ENCODE measurements at places on chromosomes 2 and 18. TPM values are rescaled to one million over a fixed set of nuclear protein-coding genes. Genes with fewer than 3 reads are reported as not detected.

The REG1B gene
- 0.41 TPM for total RNA-seq

The DCDC2C gene
- not detected for total RNA-seq

The NT5DC4 gene
- not detected for total RNA-seq

The LCT gene
- not detected for total RNA-seq

The CD226 gene
- total RNA-seq = 4.1 TPM

The IL1R2 gene
- 1.1 TPM for total RNA-seq

The ATP9B gene
- total RNA-seq = 12.5 TPM

The ARMC9 gene
- total RNA-seq = 6.8 TPM

The MYOM1 gene
- total RNA-seq = 1,331 TPM
